ENCODE measurements at places on chromosomes 7 and 10.

- no peak for DNase-seq
Measured at GRCh38 chr7:22061775-22062174, 116.1 kb upstream of the CDCA7L start.

DNA sequence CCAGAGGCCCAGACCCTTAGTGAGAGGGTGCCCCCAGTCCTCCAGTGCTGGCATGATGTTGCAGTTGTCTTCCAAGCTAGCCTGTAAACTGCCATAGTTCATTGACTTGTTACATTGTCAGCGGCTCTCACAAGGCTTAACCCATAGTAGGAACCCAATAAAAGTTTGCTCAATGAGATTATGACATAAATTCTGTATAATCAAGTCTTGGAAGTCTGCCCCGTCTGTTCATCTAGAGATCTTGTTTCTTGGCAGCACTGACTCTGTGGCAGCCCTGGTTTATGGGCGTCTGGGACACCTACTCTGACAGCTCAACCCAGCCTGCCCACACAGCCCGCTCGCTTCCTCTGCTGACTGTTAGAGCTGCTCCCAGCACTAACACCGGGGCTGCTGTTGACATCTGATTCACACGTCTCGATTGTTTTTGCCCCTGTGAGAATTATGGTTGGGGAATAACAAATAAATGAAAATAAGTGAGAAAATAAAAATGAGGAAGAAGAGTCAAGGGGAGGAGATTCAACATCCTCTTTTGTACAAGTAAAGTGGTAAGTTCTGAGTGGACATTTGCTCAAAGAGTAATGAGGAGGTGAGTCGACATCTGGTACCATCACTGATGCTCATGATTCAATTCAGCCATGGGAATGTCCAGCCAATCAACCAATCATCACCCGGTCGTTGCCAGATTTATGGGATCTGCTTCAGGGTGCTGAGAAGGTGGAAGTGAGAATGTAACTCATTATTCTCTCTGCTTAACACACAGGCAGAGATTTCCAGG is 160.8 kb downstream of the SPAG6 start:
- DNase-seq: no peak

- DNase-seq: no peak
Measured at GRCh38 chr10:23422003-23422411, 16.9 kb upstream of the OTUD1 start.

DNA sequence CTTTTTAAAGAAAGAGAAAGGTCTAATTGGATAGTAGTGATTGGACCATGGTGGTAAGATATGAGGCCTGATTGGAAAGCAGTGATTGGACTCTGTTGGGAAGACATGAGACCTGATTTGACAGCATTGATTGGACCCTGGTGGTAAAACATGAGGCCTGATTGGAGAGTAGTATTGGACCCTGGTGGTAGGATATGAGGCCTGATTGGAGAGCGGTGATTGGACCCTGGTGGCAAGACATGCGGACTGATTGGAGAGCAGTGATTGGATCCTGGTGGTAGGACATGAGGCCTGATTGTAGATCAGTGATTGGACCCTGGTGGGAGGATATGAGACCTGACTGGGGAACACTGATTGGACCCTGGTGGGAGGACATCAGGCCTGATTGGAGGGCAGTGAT is 444.3 kb downstream of the LRMDA start:
- DNase-seq: no peak

- no peak for DNase-seq
Measured at GRCh38 chr7:1455241-1455939, 3.9 kb downstream of the MICALL2 start.

Measured in activated B cell treated with CpG ODN at 0.5 μM for 24 hours (primary cell).